ENCODE measurements at places on chromosomes 5 and 9.
A peak's percentile ranks its signal among the peaks of the same experiment; 100 is the strongest.

GRCh38 chr5:174220417-174220816, 174.9 kb downstream of the NSG2 start:
- no peaks in the 10 kb centered on the region for H3K4me1 ChIP-seq
- no peak overlapping the region for H3K4me3 ChIP-seq
- H3K27ac ChIP-seq: no peak overlapping the region
- no peaks in the 10 kb centered on the region for H3K36me3 ChIP-seq
- H3K27me3 ChIP-seq: peaks cover 3% of the 10 kb centered on the region

- H3K27me3 ChIP-seq: no peaks in the 10 kb centered on the region
- DNase-seq: no peak
- H3K27ac ChIP-seq: no peak overlapping the region
- no peaks in the 10 kb centered on the region for H3K4me1 ChIP-seq
- no peak overlapping the region for H3K4me3 ChIP-seq
- H3K36me3 ChIP-seq: no peaks in the 10 kb centered on the region
These were observed 399.0 kb downstream of the CDH10 start for GRCh38 chr5:24245821-24246220.

DNA sequence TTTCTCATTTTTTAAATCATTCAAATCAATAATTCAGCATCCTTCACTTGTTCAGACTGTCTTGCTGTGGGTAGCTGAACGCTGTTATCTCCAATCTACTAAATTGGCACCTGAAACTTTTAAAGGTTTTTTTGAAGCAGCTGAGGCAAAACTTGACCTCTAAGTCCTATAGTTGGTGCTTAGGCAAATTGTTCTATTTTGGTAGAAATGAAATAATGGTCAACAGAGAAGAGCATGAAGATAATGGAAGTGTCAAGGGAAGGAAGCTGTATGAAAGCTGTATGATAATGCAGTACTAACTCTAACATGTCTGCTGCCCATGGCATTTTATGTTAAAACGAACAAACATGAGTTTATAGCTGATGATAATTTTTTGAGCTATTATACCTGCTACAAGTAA, 138.0 kb downstream of the GDNF start:
- no peak overlapping the region for H3K4me3 ChIP-seq
- no peaks in the 10 kb centered on the region for H3K27me3 ChIP-seq
- no peak overlapping the region for H3K27ac ChIP-seq
- no peaks in the 10 kb centered on the region for H3K4me1 ChIP-seq
- no peak for DNase-seq

DNA sequence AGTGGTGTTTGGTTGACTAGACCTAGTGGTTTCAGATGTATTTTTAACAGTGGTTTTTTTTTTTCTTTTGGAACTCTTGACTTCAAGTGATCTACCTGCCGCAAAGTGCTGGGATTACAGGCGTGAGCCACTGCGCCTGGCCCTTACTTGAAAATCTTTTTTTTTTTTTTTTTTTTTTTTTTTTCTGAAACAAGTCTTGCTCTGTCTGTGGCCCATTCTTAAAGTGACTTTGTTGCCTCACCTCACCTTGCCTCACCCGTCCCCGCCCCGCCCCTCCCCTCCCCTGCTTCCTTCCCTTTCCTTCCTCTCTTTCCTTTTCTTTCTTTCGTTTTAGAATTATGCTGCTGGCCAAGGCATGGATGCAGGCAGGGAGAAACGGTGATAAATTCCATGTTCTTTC, 26.0 kb downstream of the GPBP1 start:
- H3K4me1 ChIP-seq: no peaks in the 10 kb centered on the region
- no peak for DNase-seq
- H3K27ac ChIP-seq: no peak overlapping the region
- no peaks in the 10 kb centered on the region for H3K27me3 ChIP-seq
- H3K36me3 ChIP-seq: peaks cover 21% of the 10 kb centered on the region

- no peaks in the 10 kb centered on the region for H3K27me3 ChIP-seq
- H3K4me3 ChIP-seq: no peak overlapping the region
- no peaks in the 10 kb centered on the region for H3K36me3 ChIP-seq
These were observed 21.7 kb upstream of the HMCN2 start for GRCh38 chr9:130243882-130244170.

DNA sequence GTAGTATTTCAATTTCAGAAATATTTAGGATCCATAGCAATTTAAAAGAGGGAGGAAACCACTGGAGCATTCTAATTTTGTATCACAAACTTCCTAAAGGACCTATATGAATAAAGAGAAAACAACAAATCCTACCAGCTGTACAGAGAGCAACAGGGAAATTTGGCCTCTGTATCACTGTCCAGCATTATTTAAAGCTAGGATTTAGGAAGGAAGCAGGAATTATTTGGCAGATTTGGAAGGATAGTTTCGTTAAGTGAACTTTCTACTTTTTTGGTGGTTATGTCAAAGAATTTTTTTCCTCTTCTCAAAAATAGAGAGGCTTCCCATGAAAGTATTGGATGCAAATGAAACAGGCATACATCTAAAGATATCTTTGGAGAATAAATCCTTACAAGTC, 269.7 kb downstream of the RAB3C start:
- no peak overlapping the region for H3K4me3 ChIP-seq
- no peak overlapping the region for H3K27ac ChIP-seq

GRCh38 chr9:137276473-137277328, 825 bp upstream of the TOR4A start:
- no peak overlapping the region for H3K27ac ChIP-seq
- H3K4me1 ChIP-seq: no peaks in the 10 kb centered on the region
- H3K4me3 ChIP-seq: no peak overlapping the region
- DNase-seq: no peak

- no peaks in the 10 kb centered on the region for H3K36me3 ChIP-seq
- H3K4me1 ChIP-seq: peaks cover 7% of the 10 kb centered on the region
- H3K27ac ChIP-seq: no peak overlapping the region
- H3K27me3 ChIP-seq: no peaks in the 10 kb centered on the region
These were observed 35.3 kb downstream of the CPEB4 start for GRCh38 chr5:173923218-173924095.

- peaks cover 59% of the 10 kb centered on the region for H3K36me3 ChIP-seq
- DNase-seq: peak; percentile 48
- no peaks in the 10 kb centered on the region for H3K27me3 ChIP-seq
- peak overlapping the region; percentile 92 for H3K4me3 ChIP-seq
These were observed 560 bp upstream of the NDUFS6 start for GRCh38 chr5:1800472-1801221.

GRCh38 chr5:145619806-145620310, 215.3 kb downstream of the PRELID2 start:
- no peak overlapping the region for H3K4me3 ChIP-seq
- no peaks in the 10 kb centered on the region for H3K36me3 ChIP-seq
- DNase-seq: no peak
- no peaks in the 10 kb centered on the region for H3K4me1 ChIP-seq
- no peak overlapping the region for H3K27ac ChIP-seq

GRCh38 chr9:20442461-20443319, 179.6 kb downstream of the MLLT3 start:
- peaks cover 21% of the 10 kb centered on the region for H3K36me3 ChIP-seq
- DNase-seq: no peak
- no peaks in the 10 kb centered on the region for H3K4me1 ChIP-seq
- H3K4me3 ChIP-seq: no peak overlapping the region

DNA sequence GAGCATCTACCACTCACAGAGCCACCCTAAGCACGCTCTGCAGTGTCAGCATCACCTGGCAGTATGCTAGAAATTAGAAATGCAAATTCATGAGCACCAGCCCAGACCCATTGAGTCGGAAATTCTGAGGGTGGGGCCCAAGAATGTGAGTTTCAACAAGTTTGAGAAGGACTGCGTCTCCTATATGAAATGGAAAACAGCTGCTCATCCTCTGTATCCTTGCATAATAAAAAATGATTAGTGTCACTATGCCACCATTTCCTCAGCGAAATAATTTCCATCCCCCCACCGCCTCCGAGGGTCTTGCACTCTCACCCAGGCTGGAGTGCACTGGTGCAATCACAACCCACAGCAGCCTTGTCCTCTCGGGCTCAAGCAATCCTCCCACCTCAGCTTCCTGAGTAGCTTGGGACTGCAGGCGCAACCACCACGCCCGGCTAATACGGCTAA, 1.3 kb upstream of the IQGAP2 start:
- peaks cover 31% of the 10 kb centered on the region for H3K4me1 ChIP-seq
- H3K27me3 ChIP-seq: peaks cover 48% of the 10 kb centered on the region

DNA sequence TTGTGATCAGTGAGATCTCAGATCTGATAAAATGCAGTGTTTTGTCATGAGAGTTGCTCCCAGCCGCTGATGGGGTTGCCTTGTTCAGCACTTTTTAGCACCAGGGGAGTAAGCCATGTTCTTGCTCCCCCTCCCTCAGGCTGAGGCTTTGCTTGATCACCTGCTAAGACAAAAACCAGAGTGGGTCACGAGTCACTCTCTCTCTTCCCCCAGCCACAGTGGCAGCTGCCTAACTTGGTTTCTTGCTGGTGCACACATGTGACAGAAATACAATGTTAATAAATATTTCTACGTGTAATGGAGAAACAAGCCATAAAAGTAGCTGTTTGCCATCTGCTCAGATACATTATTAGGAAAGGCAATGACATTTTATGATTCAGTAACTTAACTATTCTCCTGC, 212.4 kb upstream of the DMRT1 start:
- DNase-seq: peak; percentile 57
- no peak overlapping the region for H3K4me3 ChIP-seq
- peaks cover 51% of the 10 kb centered on the region for H3K4me1 ChIP-seq
- peak overlapping the region; percentile 98 for H3K27ac ChIP-seq
- H3K27me3 ChIP-seq: no peaks in the 10 kb centered on the region

- no peaks in the 10 kb centered on the region for H3K4me1 ChIP-seq
- no peak for DNase-seq
- no peak overlapping the region for H3K4me3 ChIP-seq
- no peaks in the 10 kb centered on the region for H3K27me3 ChIP-seq
These were observed 55.4 kb upstream of the MIER3 start for GRCh38 chr5:57007344-57007743.

GRCh38 chr5:42494414-42494813, 71.2 kb downstream of the GHR start:
- H3K36me3 ChIP-seq: no peaks in the 10 kb centered on the region
- H3K4me1 ChIP-seq: no peaks in the 10 kb centered on the region
- DNase-seq: no peak
- no peak overlapping the region for H3K27ac ChIP-seq
- no peaks in the 10 kb centered on the region for H3K27me3 ChIP-seq

DNA sequence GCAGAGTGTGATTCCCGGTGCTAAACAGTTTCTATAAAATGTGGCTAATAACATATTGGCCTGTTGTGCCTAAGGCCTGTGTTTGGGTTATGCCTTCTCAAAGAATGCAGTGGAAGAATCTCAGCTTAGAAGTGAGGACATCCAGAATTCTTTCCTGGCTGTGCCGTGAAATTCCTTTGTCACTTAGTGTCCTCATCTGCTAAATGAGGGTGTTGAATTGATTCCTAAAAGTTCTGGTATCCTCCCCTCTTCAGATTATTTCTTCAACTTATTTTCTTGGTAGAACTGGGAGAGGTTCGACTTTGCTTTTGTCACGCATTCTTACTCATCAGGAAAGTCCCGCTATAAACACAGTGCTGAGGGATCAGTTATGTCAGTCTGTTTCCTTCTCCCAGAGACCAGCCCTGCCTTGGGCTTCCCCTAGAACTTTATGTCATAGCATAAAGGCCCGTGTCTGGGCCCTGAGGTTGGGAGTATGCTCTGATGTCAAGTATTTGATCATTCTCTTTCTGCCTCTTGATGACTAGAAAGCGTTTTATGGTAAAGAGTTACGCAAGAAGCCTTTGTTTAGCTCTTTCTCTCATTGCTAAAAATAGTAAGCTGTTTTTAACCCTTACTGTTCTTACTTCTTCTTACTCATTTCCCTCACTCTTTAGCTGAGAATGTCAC, 29.5 kb downstream of the MTAP start:
- H3K36me3 ChIP-seq: peaks cover 94% of the 10 kb centered on the region
- H3K4me1 ChIP-seq: no peaks in the 10 kb centered on the region
- no peak for DNase-seq
- H3K4me3 ChIP-seq: no peak overlapping the region

All from DND-41 (cell line).